GM12864 (cell line): ENCODE measurements at places on chromosomes 11 and 22.

DNA sequence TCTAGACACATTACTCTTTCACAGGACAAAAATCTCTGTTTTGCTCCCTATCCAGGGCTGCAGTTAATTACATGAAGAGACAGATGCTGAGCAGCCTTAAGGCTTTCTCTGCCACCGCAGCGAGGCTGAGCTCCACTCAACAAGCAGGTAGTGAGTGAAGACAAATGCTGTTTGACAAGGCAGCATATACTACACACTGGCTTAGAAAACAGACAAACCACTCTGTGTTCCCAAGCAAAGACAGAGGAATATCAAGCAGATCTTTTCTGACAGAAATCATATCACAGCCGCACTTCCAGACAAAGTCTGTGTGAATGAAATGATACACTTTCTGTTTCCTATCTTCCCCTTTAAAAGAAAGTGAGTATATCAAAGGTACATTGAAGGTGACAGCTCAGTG is 368.1 kb downstream of the DCDC1 start:
- DNase-seq = no peak

DNA sequence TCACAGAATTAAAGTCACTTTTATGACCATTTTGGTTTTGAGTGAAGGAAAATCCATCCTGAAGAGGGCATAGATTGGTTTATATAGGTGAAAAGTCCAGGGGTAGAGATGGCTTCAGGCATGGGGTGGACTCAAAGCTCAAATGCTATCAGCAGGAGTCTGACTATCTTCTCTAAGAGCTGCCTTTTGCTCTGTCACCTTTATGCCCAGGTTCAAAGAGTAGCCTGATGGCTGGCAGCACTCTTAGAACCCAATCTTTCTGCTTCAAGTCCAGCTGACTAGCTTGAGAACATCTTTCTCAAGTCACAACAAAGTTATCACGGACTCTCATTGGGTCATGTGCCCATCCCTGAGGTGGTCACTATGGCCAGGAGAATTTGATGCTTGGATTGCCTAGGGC is 27.2 kb upstream of the SWAP70 start:
- no peak for DNase-seq

DNA sequence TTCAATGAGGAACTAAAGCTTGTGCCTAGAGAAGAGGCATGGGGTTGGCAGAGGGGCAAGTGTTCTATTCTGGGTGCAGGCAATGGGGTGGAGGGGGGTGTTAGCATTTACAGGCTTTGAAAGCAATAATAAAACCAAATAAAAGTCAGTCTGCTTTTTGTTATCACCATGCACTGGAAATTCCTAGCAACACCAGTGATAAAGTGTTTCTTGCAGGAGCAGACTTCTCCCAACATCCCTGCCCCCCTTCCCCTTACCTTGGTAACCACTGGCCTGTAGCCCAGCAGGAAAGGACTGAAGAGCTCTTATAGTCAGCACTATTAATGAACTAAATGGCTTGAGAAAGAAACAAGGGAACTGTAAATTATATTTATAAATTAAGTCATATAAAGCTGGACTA is 65.2 kb upstream of the SESN3 start:
- DNase-seq = no peak

- no peak for DNase-seq
Observed at GRCh38 chr11:119323532-119324033, 6.7 kb upstream of the MCAM start.

- DNase-seq = no peak
Observed at GRCh38 chr11:92401520-92401919, 176.9 kb downstream of the FAT3 start.

- DNase-seq = no peak
Observed at GRCh38 chr11:63573881-63574855, 11.0 kb upstream of the PLAAT2 start.

- no peak for DNase-seq
Observed at GRCh38 chr11:122273476-122274191, 157.6 kb upstream of the BLID start.

- no peak for DNase-seq
Observed at GRCh38 chr11:68925611-68926010, 21.9 kb downstream of the IGHMBP2 start.

DNA sequence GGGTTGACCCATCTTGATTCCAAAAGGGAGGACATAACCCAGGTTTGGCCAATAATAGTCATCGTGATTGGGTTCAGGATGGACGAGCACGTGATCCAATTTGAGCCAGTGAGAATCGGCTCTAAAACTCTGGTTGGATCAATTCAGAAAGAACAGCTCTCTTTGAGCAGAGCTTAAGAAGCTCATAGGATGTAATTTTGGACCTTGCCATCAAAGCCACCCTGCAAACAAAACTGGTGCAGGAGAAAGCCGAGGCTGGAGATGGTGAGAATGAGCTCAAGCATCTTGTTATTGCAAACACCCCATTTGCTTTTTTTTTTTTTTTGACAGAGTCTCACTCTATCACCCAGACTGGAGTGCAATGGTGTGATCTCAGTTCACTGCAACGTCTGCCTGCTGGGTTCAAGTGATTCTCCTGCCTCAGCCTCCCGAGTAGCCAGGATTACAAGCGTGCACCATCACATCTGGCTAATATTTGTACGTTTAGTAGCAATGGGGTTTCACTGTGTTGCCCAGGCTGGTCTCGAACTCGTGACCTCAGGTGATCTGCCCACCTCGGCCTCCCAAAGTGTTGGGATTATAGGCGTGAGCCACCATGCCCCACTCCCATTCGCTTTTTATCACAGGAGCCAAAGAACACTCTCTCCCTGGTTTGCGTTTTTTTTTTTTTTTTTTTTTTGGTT is 13.8 kb upstream of the MIAT start:
- DNase-seq = no peak
